ENCODE measurements at places on chromosomes 12 and 14. TPM values are rescaled to one million over a fixed set of nuclear protein-coding genes. Genes with fewer than 3 reads are reported as not detected.

DNA sequence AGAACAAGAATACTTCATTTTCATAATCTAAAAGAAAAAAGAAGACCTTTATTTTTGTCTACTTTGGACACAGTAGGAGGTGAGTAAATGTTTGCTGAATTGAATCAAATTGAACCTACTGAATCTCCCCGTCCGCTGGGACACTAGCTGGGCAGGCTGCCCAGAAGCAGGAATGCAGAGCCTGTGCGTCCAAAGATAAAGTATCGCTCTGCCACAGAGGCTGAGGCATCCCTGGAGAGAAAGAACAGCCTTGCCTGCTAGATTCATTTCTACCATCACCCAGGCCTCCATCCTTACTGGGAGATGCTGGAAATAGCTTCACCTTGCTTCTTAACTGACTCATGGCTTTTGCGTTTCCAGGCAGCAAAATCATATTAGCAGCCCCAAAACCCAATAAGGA lies 64.1 kb upstream of the TSPAN11 start:
- peak; percentile 89 for DNase-seq

- DNase-seq = no peak
Observed at GRCh38 chr12:89179983-89180382, 172.3 kb downstream of the DUSP6 start.

- no peak for DNase-seq
Observed at GRCh38 chr12:110670161-110670701, 18.7 kb downstream of the HVCN1 start.

GRCh38 chr12:846421-846820 lies 94.0 kb downstream of the WNK1 start:
- DNase-seq = no peak

DNA sequence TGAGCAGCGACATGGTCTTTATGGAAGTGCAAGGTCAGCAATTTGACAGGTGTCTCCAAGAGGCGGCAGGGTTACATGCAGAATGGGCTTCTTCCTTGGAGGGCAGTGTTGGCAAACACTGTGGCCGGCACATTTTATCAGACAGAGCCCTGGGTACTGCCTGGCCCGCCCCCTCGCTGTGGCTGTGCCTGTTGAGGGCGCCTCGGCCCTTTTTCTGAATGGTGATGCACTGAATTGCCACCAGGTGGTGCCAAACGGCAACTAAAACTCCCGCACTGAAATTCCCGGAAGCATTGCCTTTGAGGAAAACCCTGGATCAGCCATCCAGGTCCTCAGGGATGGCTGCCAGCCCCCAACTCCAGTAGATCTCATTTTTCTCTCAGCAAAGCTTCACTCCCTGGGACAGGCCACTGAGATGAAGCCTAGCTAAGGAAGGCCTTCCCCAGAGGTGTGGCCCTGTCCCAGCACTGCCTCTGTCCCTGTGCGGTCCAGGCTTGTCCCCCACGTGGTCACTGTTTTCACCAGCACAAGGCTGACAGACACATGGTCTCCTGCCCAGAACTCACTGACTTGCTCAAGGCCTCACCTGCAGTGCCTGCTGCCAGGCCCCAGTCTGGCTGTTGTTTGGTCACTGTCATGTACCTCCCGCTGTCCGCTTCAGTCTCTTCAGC lies 73.6 kb downstream of the TESC start:
- no peak for DNase-seq

DNA sequence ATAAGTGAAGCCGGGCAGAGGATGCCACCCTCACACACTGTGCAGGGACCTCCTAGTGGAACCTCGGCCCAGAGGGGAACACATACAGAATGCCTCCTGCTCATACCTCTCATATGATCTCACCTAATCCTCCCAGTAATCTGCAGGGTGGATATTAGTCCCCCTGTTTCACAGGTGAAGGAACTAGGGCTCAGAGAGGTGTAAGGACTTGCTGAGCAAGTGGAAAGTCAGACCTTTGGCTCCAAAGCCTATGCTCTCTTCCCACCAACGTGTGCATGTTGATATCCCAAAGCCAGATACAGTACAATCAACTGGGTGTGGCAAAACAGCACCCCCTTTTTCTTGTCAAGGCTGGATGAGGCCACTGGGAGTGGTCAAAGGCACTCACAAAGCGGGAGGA lies 4.2 kb downstream of the MYH6 start:
- no peak for DNase-seq

- DNase-seq = no peak
Observed at GRCh38 chr12:103852498-103852997, 11.5 kb upstream of the NT5DC3 start.

DNA sequence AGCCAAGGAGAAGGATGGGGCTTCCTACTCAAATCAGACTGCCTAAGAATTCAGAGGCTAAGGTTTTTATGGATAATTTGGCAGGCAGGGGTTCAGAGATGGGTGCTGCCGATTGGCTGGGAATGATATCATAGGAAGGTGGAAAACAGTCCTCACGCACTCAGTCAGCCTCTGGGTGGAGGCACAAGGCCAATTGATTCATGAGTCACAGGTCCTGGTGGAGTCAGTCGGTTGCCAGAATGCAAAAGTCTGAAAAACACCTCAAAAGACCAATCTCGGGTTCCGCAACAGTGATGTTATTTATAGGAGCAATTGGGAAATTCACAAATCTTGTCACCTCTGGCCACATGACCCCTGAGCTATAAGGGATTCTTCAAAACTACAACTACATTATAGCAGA lies 105.5 kb downstream of the GXYLT1 start:
- DNase-seq = no peak

- DNase-seq = no peak
Observed at GRCh38 chr14:66295386-66295785, 190.8 kb upstream of the CCDC196 start.

DNA sequence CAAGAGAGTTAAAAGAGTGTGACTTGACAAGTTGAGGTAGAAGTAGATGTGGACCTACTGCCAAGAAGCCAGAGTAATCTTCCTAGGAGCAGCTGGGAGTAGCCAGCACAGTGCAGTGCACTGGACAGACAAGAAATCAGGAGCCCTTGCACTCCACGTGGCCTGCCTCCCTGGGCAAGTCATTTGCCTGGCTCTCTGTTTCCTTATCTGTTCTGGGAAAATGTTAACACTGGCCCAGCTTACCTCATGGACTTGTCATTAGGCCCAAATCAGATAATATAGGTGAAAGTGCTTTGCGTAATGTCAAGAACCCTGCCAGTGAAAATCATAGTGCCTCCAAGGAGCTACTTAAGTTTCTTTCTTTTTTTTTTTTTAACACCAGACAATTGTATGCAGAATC lies 19.2 kb downstream of the SLC7A8 start:
- no peak for DNase-seq

DNA sequence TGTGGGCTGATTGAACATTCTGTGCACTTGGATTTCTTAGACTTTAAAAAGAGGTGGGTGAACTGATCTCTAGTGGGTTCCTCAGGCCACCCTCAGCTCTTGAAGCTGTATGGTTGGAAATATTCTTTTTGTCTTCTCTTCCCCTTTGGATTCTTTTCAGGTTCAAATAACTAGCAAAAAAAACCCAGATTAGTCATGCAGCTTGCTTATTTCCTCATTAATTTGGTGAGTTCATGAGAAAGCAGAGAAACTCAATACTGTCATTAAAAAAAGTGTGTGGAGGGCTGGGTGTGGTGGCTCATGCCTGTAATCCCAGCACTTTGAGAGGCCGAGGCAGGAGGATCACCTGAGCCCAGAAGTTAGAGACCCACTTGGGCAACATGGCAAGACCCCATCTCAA lies 183.4 kb downstream of the ESR2 start:
- DNase-seq = no peak

DNA sequence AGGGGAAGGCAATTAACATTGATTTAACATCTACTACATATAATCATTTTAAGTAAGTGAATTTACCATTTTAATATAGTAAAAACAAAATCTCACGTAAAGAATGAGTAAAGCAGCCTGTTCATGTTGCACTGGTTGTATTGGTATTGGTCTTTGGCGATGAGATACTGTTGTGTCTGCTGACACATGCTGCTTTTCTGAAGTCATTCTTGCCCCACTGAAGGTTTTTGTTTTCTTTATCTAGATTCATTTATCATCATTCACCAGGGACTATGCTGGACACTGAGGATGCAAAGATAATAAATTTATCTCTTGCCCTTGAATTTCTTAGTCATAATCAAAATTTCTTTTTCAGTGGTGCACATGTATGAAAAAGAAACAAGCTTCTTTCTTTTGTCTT lies 246.2 kb upstream of the NPAS3 start:
- DNase-seq = no peak

DNA sequence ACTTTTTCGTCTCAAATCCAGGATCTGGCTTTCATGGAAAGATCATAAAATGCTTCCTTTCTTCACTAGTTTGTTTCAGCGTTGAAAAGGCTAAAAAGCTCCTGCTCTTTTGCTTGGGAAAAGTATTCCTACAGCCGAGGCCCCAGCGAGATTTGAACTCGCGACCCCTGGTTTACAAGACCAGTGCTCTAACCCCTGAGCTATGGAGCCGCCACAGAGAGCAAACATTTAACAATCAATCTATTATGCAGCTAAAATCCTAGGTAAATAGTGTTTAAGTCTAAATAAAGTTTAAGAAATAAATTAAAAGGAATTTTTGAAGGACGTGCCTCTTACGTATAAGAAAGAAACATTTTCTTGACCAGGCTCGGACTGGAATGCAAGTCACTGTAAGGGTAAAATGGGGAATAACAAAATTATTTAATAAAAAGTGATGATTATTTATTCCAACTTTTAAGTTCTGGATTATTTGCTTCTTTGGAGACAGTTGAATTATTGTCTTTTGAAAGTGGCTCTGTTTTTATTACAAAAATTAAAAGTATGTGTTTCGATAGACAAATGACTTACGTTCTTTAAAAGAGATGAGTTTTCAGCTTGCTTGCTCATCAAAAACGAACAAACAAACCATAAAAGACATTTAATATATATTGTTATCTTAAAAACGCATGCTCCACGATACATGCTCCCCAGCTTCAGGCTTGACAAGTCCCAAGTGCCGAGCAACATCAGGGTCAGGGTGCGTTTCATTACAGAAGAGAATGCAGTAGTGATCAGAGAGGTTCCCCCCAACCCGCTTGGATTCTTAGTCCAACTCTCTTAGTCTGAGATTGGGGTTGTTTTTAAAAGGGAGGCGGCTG lies 10.2 kb downstream of the OR6S1 start:
- no peak for DNase-seq

DNA sequence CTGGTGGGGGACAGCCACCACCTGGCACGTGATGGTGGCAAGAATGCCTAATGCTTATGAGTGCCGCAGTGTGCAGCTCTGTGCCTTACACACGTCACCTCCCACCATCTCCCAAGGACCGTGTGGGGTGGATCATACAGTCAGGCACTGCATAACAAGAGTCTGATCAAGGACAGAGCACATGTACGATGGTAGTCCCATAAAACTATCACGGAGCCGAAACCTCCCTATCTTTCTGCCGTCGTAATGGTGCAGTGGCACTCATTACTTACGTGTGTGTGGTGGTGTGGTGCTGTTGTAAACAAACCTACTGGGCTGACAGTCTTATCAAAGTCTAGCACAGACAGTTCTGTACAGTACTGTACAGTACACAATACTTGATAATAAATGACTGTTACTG lies 89.3 kb downstream of the CACNA1C start:
- DNase-seq = no peak

GRCh38 chr14:91376547-91377477 lies 40.8 kb downstream of the CCDC88C start:
- no peak for DNase-seq

DNA sequence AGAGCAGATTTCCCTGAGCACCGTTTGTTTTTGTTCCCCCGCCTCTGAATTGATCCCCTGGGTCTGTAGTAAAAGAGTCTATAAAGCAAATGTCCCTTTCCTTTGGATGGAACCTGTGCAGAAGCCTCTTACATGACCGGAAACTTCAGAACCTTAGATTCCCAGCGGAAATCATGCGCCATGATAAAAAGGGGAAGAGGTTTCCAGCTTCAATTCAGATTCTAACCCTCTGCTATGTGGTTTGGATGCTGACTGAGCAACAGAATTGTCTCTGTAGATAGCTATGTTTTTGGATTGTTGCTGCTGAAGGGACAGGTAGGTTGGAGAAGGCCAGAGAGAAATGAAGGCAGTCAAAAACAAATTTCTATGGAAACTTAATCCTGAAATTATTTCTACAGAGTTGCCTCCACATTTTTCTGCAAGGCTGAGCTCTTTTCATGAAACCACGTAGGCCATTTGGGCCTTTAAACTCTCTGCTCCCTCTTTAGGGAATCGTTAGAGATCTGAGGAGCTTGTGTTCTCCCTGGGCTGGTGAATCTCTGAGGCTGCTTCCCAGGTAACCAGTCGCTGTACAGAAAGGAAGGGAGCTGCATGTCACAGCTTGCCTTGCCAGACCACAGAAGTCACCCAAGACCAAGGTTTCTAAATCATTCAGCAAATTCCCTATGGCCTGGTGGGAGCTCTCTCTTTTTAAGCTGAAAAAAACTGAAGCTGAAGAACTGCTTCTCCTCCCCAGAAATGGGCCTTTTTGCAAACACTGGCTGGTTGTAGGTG lies 28.7 kb upstream of the OR10P1 start:
- no peak for DNase-seq

The CCDC177 gene
- not detected for total RNA-seq

The BCL11B gene
- 0.34 TPM for total RNA-seq

The TAS2R8 gene
- not detected for total RNA-seq

The ARMH4 gene
- total RNA-seq = 5.4 TPM

The CRACR2A gene
- 3.3 TPM for total RNA-seq

Data from esophagus muscularis mucosa (tissue), 4 donors.